GM23338 (cell line): ENCODE measurements at places on chromosomes 16 and 17. TPM values are rescaled to one million over a fixed set of nuclear protein-coding genes. Genes with fewer than 3 reads are reported as not detected.

OR1A1 gene
- not detected in 2 replicates for total RNA-seq

DNA sequence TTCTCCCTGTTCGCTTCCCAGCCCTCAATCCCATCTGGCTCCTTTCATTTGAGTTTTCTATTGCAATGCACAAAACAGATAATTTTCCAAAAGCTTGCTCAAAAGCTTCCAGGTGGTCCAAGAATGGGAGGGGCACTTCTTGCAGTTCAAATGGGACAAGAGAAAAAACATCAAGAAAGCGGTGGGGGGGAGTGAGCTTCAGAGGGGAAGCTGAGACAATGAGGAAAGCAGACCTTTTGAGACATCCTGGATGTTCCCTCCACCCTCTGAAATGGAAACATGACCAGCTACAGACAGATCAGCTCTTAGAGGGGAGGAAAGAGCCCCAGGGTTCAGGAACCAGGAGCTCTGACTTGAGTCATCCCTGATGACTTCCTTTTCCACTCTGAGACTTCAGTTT lies 368.2 kb downstream of the SLC39A11 start:
- H3K4me1 ChIP-seq = peaks cover 23% of the 10 kb centered on the region
- no peaks in the 10 kb centered on the region for H3K36me3 ChIP-seq
- DNase-seq = no peak
- H3K4me3 ChIP-seq = no peak overlapping the region

GRCh38 chr17:78383725-78384471 lies 5.4 kb downstream of the PGS1 start:
- peak overlapping the region; percentile 66 for H3K27ac ChIP-seq
- DNase-seq = no peak
- peaks cover 77% of the 10 kb centered on the region for H3K4me1 ChIP-seq

DNA sequence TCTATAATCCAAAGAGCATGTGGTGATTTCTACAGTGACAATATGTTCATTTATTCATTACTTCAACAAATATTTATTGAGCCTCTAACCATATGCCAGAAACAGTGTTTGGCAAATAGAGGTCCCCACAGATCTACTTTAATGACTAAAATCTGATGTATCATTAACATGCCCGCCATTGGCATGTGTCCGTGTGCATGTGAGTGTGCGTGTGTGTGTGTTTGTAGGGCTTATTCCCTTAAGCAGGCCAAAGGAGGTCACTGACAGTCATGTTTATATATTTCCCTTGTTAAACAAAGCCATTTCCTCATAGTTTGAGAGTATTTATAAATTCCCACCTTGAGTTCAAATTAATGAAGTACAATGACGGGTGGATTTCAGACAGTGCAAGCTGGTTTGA lies 174.4 kb upstream of the IRX6 start:
- no peaks in the 10 kb centered on the region for H3K27me3 ChIP-seq
- no peak overlapping the region for H3K27ac ChIP-seq
- peaks cover 7% of the 10 kb centered on the region; the same call in 1 of the 2 replicates for H3K4me1 ChIP-seq
- no peaks in the 10 kb centered on the region for H3K36me3 ChIP-seq
- DNase-seq = no peak
- no peak overlapping the region for H3K4me3 ChIP-seq

DNA sequence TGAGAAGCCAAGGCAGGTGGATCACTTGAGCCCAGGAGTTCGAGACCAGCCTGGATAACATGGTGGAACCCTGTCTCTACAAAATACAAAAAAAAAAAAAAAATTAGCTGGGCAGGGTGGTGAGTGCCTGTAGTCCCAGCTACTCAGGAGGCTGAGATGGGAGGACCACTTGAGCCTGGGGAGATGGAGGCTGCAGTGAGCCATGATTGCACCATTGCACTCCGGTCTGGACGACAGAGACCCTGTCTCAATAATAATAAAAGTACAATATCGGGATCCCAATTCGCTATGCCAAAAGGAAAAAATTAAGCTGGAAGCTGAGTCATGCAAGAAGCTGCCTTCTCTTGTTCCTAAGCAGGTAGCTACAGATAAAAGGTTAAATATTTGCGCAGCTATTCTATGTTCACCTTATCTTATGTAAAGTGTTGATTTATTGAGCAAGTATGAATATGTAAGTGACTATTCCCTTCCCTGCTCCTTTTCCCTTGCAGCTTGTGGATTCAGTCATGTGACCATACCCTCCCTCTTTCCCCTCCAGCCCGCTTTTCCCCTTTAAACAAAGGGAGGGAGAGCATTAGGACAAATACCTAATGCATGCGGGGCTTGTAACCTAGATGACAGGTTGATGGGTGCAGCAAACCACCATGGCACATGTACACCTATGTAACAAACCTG lies 112.0 kb downstream of the LITAF start:
- no peaks in the 10 kb centered on the region for H3K27me3 ChIP-seq
- H3K4me1 ChIP-seq = no peaks in the 10 kb centered on the region

DNA sequence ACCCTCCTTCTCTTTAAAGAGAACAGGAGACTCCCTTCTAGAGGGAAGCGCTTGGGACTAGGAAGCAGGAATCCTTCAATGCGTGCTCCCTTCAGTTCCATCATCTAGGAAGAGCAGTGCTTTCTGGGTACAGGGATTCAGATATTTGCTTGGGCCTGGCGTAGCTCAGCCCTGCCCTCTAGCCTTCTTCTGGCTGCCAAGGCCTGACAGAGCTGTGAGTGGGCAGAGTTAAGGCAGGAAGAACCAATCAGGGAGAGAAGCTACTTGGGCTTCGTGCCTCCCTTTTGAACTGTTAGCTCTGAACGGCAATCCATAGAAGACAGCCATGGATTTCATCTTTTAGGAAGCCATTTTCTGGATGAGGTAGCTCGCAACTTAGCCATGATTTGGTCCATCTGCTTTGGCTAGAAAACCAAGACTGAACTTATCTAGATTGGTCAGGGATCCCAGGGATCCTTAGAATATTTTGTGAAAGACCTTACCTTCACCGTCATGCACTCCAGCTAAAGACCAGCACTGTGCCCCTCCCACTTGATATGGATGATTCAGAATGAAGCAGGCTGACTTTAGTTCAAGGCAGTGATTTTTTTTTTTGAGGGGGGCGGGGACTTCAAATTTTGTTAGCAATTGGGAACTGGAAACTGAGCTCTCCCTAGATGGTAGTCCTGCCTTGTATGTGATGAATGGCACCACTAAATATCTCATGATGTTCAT lies 2.5 kb upstream of the CORO6 start:
- peaks cover 14% of the 10 kb centered on the region for H3K4me1 ChIP-seq
- no peaks in the 10 kb centered on the region for H3K36me3 ChIP-seq
- H3K27me3 ChIP-seq = peaks cover 34% of the 10 kb centered on the region
- no peak overlapping the region for H3K4me3 ChIP-seq

- no peaks in the 10 kb centered on the region for H3K4me1 ChIP-seq
- no peak for DNase-seq
- no peak overlapping the region for H3K27ac ChIP-seq
- H3K4me3 ChIP-seq = no peak overlapping the region
Measured at GRCh38 chr17:11857006-11857405, 140.3 kb downstream of the ZNF18 start.
